Urinary bladder (tissue), 4 donors: ENCODE measurements at places on chromosomes 4 and X.

- no peak for DNase-seq
Measured at GRCh38 chr4:122514671-122515070, 58.1 kb upstream of the IL2 start.

DNA sequence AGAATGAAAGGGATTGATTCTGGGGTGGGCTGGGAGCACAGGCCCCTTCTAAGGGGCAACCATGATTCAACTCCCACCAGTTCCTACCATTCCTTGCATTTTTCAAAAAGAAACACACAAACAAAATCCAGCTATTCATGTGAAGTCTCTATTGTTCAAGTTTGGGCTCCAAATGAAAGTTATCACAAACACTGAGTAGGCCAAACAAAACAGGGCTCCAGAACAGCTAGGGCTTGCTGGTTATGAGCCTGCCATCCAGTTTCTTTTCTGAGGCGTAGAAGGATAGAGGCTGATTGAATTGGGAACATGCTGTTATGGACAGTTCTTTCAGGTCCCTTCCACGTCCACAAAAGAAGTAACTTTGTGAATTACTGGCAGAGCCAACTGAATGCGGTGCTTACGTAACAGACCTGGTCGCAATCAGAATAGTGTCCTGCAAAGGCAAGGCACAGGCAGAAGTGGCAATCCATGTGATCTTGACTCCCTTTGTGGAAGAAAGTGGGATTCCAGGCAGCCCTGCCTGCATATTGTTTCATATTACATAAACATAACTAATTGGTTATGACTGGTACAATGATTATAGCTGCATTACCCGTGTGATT is 244.5 kb downstream of the SCFD2 start:
- no peak for DNase-seq

- no peak for DNase-seq
Measured at GRCh38 chrX:128458888-128459287, 406.7 kb upstream of the ACTRT1 start.

- DNase-seq = no peak
Measured at GRCh38 chr4:66653937-66654336, 891.4 kb downstream of the CENPC start.
